ENCODE measurements at places on chromosomes 2 and 18.

GRCh38 chr2:240789051-240789453, 31.0 kb downstream of the KIF1A start:
- no peak for DNase-seq

DNA sequence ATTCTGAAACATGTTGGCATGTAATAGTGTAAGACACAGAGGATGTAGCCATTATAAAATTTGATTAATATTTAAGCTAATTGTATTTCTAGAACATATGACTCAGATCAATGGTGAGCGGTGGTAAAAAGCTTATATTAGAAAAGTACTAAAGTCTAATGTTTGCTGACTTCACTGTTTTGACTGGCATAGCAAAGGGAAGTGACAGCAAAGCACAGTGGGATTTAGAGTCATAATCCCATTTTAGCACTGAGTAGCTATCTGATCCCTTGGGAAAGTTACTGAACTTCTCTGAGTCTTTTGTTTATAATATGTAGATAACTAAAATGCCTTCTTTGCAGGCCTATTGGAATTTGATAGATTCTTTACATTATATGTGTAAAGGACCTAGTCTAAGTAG, 60.4 kb downstream of the KIAA1328 start:
- DNase-seq = no peak

DNA sequence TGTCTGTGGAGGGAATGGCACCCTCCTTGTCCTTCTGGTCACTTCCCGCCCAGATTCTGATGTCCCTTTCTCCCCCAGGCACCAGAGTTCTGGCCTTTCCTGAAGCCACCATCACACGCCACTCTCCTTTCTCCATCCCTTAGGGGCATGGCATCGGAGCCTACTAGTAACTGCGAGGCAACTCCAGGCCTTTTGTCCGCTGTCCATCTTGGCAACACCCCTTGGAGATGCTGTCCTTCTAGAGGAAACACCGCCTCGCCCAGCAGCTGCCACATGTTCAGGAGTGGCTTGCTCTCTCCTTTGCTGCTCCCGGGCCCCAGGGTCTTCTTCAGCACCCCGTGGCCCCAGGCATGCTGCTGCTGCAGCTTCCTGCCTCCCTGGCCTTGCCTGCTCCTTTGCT, 267.0 kb downstream of the SRBD1 start:
- DNase-seq = no peak

DNA sequence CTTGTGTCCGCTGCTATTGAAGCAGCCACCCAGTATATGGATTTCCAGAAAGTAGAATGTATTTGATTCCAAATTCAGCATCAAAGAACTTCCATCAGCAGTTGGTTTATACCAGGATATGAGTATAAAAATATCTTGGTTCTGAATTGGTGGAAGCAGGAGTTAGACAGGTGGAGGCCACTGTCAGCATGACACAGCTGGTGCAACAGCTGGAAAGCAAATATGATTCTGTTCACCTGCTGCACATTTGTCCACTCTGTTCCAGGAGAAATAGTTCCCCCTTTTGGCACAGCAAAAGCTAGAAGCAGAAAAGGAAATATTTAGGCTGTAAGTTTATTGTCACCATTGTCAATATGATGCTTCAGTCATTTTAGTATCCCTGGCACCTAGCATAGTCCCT, 41.2 kb downstream of the KIAA2012 start:
- no peak for DNase-seq

- DNase-seq = no peak
Measured at GRCh38 chr2:158725441-158725891, 69.7 kb upstream of the DAPL1 start.
